ENCODE measurements at places on chromosomes 7 and 10. TPM values are rescaled to one million over a fixed set of nuclear protein-coding genes. Genes with fewer than 3 reads are reported as not detected.

DNA sequence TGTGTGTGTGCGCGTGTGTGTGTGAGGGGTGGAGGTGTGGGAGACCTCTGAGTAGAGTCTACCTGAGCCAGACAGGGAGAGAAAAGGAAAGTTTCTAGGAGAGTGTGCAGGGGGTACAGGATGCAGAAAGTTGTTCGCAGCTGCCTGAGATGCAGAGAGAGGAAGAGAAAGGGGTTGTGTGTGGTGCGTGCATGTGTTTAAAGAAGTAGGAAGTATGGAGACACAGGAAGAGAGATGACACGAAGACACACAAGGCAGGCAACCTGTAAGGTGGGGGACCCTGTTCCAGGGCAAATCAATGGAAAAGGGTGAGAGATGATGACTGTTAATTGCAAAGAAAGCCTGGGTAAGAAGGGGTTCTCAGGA lies 52.2 kb downstream of the C10orf105 start:
- DNase-seq = no peak

DNA sequence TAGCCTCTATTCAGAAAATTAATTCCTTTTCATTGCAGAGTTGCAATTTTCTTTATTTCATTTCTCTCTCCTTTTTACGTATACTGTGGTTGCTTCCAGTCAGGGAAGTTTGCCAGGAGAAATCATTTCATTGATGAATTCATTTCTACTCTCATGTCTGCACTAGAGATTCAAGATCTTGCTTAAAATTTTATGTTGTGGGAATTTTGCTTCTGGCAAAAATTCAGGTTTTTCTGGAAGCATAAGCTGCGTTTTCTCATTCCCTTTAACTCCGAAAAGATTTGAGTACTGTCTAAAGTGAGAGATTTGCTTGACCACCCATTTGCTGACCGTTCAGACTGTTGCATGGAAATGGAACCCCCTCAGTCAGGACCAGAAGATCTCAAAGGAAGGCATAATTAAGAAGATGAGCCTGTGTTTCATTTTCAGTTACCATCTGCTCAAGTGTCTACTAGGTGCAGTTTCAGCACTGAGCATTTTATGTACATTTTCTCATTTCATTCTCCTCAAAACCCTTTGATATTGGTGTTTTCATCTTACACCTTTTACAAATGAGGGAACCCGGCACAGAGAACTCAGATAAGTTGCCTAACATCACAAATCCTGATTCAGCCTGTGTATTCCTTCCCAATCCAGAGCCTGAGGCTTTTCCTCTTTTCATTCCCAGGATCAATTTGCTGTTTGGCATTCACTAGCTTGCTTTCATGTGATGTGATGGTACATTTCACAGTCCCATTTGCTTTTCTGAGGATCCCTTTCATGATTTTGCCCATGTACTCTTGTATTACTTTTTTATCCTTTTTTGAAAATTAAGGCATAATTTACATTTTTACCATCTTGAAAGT lies 3.9 kb downstream of the PTPRZ1 start:
- DNase-seq = no peak

ADGRA1 gene
- 0.08 TPM for polyA plus RNA-seq

DNA sequence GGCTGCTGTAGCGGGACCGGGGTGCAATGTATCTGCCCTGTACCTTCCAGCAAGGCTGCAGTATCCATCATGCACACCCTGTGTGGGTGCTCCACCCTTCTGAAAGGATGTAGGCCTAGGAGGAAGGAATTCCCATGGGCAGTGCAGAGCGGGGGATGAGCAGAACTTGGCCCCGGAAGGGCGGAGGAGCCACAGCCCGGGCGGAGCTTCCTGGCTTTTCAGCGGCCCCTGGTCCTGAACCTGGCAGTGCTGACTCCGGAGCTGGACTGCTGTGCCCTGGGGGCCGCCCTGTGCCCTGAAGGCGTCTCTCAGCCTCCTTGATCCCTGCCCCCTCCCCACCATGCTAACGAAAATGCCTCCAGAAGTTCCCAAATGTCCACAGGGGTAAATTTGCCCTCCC lies 175.8 kb downstream of the TCERG1L start:
- no peak for DNase-seq

DNA sequence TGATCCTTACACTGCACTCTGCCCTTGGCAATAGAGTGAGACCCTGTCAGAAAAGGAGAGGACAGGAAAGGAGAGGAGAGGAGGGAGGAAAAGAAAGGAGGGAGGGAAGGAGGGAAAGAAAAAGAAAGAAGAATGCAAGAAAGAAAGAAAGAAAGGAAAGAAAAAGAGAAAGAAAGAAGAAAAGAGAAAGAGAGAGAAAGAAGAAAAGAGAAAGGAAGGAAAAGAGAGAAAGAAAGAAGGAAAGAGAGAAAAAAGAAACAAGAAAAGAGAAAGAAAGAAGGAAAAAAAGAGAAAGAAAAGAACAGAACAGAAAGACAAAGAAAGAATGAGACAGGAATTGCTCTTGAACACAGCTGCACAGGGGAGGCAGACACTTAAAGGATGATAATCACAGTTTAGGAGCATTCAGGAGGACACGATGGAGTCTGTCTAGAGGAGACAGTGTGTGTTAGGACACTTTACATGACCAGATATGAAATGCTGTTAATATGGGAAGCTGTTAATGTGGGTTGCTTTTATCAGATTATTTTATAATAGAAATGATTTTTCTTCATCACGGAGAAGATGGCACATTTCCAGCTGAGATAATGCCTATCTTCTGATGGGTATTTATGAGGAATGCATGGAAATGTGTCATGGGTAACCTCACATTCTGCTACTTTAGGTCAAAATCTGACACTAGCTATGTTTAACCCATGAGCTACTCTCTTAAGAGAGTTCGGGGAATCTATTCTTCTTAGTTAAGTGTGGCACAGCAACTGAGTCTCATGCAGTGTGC lies 160.5 kb downstream of the BAMBI start:
- no peak for DNase-seq

- no peak for DNase-seq
Observed at GRCh38 chr10:104862-105565, 30.2 kb upstream of the ZMYND11 start.

DNA sequence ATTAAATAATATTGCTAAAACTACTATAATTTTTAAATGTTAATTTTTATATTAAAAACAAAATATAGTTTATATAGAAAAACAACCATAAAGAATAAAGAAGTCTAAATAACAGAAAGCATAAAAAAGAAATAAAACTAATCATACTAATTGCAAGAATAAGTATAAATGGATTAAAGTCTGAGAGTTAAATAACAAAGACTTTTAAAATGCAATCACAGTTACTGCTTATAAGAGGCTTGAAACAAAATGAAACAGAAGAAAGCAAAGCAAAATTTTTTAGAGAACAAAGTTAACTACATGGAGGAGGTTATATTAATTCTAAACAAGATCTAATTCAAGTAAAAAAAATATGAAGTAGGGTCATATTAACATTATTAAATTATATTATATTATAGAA lies 41.1 kb downstream of the PRR15 start:
- no peak for DNase-seq

GNAT3 gene
- not detected for polyA plus RNA-seq

GRCh38 chr10:44898665-44899064 lies 12.5 kb upstream of the TMEM72 start:
- DNase-seq = no peak

- DNase-seq = no peak
Observed at GRCh38 chr7:44638611-44639557, 32.5 kb downstream of the OGDH start.

THSD7A gene
- polyA plus RNA-seq = 18.8 TPM

ECHDC3 gene
- 14.4 TPM for polyA plus RNA-seq

Measured in right lung (tissue), 10 donors.